Foreskin keratinocyte (primary cell): ENCODE measurements at places on chromosomes 7 and 10. TPM values are rescaled to one million over a fixed set of nuclear protein-coding genes. Genes with fewer than 3 reads are reported as not detected.

DNA sequence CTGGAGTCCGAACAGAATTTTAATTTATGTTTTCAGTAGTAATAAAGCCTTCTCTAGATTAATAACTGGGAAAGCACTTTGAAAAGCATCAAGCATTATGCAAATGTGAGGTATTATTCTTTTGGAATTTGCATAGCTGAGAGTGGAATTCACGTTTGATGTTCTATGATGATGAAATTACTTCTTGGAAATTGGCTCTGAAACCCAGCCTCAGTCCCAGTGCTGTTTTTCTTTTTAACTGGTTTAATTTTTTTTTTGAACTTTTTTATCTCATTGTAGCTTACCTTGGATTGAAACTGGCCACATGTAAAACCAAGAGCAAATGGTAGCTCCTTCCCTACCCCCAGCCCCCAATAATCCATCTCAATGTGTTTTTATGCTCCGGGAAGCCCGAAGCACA is 1.2 kb downstream of the TBXAS1 start:
- no peak for DNase-seq

- DNase-seq: no peak
These were observed 34.8 kb upstream of the TAX1BP1 start for GRCh38 chr7:27705200-27705594.

- DNase-seq: no peak
These were observed 9.7 kb upstream of the MSMB start for GRCh38 chr10:46055771-46056170.

DNA sequence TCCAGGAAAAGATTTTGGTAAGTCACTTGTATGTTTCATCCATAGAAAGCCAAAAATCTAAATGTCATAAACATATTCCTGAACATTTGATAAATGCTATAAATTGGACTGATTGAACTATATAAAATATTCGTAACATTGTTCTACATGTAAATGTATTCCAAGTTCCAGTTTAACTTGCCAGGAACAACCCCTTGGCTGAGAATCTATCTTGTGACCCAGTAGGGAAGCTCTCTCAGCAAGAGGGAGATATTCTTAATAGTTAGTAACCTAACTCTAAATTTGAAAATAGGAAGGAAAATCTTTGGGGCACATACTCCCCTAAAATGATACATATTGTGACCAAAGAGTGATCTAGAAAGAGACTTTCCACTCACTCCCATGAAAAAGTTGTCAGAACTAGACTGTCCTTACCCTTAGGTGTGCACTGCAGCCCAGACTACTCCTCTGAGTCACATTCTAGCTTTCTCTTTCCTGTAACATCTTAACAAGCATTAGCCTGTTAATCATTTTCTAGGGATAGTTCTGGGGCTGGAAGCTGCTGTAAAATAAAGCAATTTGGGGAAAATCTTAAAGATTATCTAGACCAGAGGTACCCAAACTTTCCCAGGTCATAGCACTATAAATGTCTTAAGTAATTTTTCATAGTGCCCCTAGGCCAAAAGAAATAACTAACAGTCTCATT is 73.7 kb upstream of the SKAP2 start:
- no peak for DNase-seq

CPSF4 gene
- 37.1 and 38.1 TPM in 2 replicates for total RNA-seq

DNA sequence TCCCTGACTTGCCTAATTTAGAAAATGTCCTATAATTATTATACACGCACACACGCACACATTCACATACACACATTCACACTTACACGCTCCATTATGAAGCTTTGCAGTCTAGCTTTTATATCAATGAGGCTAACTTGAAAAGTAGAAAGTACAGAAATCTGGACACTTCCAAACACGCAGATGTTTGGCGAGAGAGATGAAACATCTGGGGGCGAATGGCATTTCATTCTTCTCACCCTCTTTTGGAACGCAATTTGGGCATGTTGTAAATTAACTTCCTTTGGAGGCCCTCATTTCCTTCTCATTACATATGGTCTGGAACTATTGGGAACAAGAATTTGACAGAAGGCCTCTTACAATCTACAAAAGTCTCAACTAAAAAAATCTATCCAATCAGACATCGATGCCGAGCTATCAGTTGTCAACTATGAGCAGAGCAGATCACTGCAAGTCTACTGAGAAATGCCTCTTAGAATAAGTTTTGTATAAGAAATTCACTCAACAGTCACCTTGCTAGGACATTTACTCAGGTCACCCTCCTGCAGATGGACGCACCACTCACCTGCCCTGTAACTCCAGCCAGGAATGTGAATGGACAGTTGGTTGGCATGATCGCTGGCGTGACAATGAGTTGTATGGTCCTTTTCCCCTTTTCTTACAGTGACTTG is 115.2 kb upstream of the ADAM12 start:
- no peak for DNase-seq

GRCh38 chr10:20313665-20314064 is 497.4 kb downstream of the PLXDC2 start:
- no peak for DNase-seq

TSPAN13 gene
- 22.5 and 35.7 TPM in 2 replicates for total RNA-seq

DNA sequence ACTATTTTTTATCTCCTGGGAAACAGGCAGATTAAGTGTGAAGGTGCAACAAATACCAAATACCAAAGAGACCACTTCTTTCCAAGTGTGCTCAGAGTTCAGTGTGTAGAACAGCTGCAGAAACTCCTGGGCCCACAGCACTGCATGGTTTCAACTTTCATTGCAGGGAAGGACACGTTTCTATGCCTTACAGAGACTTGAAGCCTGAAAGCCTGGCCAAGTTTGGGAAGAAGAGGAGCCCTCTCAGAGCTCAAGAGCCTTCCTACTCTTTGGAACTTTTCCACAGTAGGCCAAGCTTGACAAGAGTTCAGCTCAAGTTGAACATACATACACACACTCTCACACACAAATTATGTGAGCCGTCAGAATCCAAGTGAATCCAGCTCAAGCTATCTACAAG is 2.5 kb downstream of the HOXA4 start:
- no peak for DNase-seq

ASZ1 gene
- not detected in 2 replicates for total RNA-seq

NCF1 gene
- total RNA-seq: 0.07 and 0.32 TPM in 2 replicates

MKX gene
- 0.11 TPM in 1 of 2 replicates, not detected in the other for total RNA-seq

- DNase-seq: peak; percentile 18
These were observed 276.2 kb upstream of the SEMA3C start for GRCh38 chr7:81195033-81195432.

GRCh38 chr10:34018129-34018528 is 683.7 kb upstream of the NRP1 start:
- DNase-seq: no peak

DNA sequence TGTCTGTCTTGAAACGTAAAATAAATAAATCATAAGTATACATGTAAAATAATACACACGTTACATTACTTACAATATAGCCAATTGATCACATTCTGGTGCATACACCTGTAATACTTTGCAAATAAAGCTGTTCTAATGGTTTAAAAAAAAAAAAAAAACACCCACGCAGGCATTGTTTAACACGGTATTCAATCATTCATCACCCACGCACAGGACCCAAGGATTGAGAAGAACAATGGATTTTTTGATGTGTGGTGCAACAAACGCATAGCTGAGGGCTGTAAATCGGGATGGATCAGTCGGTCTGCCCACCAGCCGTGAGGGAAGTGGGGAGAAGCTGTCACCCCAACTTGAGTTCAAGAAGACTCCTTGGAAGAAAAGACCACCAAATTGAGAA is 8.7 kb downstream of the PITRM1 start:
- DNase-seq: no peak

RHOBTB1 gene
- total RNA-seq: 3.4 and 3.7 TPM in 2 replicates

GRCh38 chr10:75770626-75771081 is 339.2 kb downstream of the LRMDA start:
- no peak for DNase-seq

DNA sequence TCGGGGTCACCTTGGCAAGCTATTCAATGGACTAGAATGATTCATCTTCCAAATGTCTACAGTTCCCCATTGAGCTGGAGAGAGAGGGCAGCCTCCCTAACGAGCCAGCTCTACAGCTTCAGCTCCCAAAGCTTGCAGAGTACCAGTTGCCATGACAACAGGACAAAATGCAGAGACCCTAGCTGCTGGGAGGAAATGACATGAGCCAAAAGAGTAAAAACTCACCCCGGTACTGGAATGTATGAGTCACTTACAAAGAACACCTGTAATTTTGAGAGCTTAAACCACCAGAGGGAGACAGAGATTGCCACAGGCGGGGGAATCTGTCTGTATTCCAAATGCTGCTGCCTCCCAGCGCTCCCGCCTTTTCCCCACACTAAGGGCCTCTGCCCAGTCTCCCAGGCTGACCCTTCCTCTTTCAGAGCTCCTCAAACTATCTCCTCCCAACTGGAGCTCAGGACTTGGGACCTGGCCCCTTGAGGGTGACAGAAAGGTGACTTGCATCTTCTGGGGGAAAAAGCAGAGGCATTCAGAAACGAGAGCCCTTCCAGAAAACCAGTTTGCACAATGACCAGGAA is 95.5 kb downstream of the CUL2 start:
- DNase-seq: peak; percentile 80

DNA sequence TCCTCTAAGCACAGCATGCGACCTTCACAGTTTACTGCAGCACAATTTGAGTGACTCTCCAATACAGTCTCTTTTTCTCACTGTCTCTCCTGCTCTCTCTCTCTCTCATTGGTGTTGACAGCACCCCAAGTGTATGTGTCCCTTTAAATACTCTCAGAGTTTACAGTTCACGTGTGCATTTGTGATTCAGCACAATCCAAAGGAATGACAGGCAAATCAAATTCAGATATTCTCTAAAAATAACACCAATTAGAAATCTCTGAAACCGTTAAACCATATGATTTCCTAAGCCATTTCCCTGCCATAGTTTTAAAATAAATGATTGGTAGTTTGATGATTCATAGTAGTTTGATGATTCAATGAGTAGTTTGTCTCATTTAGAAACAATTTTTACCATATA is 104.0 kb upstream of the GAD2 start:
- DNase-seq: no peak

- DNase-seq: no peak
These were observed 340.9 kb upstream of the MEOX2 start for GRCh38 chr7:16027396-16027795.

DNA sequence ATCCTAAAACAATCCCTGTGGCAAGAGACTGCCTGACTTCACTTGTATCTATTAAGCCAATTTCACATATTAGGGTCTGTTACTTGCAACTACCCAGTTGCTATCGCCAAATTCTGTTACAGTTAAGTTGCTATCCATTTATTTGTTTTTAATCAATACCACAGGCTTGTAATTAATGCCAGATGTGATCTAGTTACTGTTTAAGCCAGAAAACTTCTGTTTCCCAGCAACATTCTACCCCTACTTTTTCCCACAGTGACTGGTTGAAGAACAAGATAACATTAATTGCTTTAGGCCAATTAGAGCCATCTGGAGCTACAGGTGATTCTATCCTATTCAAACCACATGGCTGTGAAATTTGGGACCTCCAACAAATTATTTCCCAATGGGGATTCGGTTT is 131.3 kb downstream of the ALOX5 start:
- no peak for DNase-seq

- no peak for DNase-seq
These were observed 338 bp downstream of the ATP6V0E2 start for GRCh38 chr7:149873970-149874643.

DNA sequence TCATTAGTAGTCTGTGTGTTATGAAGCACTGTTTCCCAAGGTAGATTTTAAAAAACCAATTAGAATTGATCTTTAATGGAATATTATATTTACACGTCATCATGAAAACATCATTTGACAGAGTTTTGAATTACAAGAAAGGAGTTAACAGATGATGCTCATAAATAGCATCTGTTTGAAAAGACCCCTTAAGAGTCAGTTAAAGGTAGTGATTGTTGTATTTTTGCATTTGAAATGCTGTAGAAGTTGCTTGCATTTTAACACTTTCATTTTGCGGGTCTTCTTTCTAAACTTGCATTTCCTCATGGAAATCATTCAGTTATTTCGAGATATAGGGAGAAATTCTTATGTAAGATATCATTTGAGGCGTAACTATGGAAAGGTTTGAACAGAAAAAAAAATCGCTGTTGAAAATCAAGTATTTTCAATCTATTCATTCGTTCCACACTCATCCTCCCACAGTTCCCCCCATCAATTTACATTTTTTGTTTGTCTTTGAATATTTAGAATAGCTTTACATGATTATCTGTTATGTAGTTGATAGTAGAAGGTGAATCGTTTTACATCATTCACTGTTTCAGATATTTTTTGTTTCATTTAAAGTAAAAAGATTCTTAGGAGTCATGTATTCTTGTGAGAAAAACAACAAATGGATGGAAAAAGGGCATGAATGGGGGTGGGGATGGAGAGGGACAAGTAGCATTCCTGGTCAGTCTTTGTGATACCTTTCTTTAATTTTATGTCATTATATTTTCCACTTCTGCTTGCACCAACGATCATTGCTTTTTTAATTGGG is 3.0 kb upstream of the SKIDA1 start:
- no peak for DNase-seq

DNA sequence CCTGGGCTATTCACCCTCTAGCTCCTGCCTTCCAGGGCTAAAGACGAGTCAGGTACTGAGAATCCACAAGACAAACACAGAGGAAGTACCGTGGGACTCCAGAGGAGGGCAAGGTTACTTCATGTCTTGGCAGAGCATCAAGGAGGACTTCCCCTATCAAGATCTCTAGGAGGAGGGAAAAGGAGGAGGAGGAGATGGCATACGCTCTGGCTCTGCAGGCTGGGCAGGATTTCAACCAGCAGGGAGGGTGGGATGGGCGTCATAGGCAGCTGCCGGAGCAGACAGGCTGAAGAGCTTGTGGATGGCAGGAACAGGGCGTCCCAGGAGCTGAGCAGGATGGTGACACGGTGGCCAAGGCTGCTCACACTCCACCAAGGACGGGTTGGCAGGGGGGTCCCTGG is 21.3 kb downstream of the MDH2 start:
- peak; percentile 83 for DNase-seq

GRCh38 chr10:101046332-101047238 is 15.2 kb upstream of the KAZALD1 start:
- no peak for DNase-seq

DNA sequence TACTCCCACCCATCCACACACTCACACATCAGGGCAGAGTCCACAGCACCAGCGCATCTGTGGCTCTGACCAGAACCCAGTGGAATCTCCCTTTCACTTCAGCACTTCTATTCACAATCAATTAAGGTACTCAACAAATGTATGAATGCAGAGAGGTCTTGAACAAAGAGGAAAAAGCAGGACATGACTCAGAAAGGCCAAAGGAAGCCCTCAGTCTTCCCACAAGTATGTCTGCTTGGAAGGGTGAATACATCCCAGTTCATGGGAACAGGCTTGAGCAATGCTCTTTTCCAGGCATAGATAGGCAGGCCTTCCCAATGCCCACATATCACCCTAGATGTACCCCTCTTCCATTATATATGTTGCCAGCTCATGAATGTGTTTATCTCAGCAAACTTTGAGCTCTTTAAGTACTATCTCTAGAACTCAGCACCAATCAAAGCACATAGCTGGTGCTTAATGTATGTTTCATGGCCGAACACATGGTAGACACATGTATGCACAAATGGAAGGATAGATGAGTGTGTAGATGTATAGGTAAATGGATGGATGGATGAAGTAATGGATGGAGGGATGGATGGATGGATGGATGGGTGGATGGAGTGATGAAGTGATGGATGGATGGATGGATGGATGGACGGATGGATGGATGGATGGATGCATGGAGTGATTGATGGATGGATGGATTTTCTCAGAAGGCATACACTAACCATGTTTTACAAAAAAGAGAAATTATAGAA is 507.6 kb downstream of the GRID1 start:
- DNase-seq: no peak
